Aorta (tissue), 5 donors: ENCODE measurements at places on chromosomes 5 and 9. TPM values are rescaled to one million over a fixed set of nuclear protein-coding genes. Genes with fewer than 3 reads are reported as not detected.

Gene OR1J2
- polyA plus RNA-seq, result not detected

Gene SPINK4
- 129 TPM for polyA plus RNA-seq

Gene ADGRD2
- not detected for polyA plus RNA-seq

Gene C9orf152
- polyA plus RNA-seq, result 3.1 TPM

DNA sequence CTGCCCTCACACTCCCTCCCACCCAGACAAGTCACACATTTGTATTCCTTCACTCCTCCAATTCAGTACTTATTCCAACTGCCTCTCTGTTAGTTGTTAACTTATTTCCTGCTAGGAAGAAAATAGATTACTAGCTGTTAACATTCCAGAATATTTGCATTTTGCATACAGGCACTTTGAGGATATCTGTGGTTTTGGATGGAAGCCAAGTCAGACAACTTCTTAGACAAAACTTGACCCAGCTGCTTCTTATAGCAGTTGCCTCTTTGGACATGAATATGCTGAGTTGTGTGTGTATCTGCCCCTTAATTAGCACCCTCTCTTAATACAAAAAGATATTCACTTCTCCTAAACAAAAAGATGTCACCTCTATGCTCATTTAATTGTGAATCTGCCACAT, 1280.6 kb upstream of the ACO1 start:
- DNase-seq, result no peak

DNA sequence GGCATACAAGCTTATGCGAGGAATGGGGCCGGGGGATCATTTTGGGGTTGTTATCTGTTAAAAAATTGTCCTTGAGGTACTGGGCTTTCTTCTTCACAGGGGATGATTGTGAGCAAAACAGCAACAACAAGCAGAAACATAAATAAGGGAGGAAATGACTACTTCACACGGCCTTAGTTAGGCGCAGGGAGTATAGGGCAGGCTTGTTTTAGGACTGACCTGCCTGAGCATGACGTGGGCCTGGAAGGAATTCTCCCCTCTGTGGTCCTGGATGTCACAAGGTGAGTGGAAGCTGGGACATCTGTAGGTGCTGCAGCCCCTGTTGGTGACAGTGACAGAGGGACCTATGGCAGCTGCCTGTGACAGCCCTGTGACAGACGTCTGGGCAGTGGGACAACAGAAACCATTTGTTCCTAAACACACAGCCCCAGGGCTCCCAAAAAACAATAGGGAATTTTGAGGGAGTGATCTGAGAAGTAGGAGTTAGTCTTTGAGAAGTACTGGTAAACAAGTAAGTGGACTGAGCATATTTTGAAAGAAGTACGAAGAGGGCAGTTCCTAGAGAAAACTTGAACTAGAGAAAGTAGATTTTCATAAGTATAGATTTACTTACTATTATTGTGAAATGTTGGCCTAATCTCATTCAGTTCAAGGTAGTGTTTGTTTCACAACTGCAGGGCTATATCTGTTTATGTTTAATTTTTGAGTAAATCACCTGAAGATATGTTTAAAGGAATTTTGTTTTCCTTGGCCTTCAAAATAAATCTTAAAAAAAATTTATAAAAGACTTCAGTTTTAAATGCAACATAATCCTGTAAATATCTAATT, 113.1 kb downstream of the KDM4C start:
- no peak for DNase-seq

- no peak for DNase-seq
Observed at GRCh38 chr5:96509316-96509715, 76.3 kb upstream of the PCSK1 start.

GRCh38 chr5:125293223-125293622, 546.8 kb upstream of the ZNF608 start:
- DNase-seq, result no peak

DNA sequence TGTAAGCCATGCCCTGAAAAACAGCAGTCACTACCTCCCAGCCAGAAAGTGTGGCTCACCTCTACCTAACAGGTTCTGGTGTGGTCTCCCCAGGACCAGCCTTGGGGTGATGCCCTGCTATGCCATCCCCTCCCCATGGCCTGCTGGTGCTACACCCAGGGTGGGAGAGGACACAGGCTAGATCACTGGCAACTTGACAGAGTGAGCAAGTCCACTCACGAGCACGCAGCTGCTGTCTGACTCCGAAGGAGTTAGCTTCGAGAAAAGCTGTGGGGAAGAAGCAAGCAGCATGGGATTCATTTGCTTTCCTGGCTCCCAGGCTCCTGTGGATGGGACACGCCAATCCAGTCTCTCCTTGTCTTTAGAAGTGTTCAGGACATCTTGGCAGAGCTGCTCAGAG, 102.2 kb downstream of the COL5A1 start:
- DNase-seq, result no peak

GRCh38 chr9:97666907-97667686, 30.0 kb downstream of the XPA start:
- no peak for DNase-seq

DNA sequence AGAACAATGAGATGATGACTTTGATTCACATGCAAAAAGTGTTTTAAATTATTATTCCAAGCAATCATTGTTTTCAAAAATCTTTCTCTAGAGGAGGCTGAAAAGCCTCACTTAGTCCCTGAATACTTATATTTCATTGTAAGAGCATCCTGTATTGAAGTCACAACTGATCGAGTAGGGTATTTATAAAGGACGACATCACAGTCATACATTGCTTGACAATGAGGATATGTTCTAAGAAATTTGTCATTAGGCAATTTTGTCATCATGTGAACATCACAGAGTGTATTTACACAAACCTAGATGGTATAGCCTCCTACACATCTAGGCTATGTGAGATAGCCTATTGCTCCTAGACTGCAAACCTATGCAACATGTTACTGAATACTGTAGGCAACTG, 510.4 kb upstream of the RGMB start:
- DNase-seq, result no peak
